Activated B cell treated with CpG ODN at 0.5 μM for 24 hours (primary cell): ENCODE measurements at places on chromosomes 12 and 14. TPM values are rescaled to one million over a fixed set of nuclear protein-coding genes. Genes with fewer than 3 reads are reported as not detected.

Gene KRT3
- total RNA-seq = not detected in 2 replicates

DNA sequence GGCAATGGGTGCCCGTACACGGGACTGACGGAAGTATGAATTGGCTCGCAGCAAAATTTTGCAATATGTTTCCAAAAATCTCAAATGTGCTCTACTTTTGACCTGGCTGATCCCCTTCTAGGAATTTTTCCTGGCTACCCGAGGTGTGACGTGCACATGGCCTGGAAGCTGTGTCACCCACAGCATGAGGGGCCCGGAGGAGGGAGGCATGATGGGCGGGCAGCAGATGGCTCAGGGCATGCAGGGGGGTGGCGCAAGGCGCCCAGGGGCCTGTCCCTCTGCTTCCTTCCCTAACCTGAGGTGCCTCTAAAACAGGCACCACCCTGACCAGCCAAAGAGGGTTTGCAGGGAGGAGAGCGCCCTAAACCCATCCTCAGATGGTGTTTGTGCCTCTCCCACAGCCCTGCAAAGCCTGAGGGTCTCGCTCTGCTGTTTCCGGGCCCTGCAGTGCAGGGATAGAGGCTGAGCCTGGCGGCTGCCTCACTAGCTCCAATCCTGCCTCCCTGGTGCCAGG is 6.7 kb downstream of the GPR132 start:
- H3K27me3 ChIP-seq = no peaks in the 10 kb centered on the region
- H3K4me3 ChIP-seq = no peak overlapping the region
- H3K36me3 ChIP-seq = peaks cover 48% of the 10 kb centered on the region

DNA sequence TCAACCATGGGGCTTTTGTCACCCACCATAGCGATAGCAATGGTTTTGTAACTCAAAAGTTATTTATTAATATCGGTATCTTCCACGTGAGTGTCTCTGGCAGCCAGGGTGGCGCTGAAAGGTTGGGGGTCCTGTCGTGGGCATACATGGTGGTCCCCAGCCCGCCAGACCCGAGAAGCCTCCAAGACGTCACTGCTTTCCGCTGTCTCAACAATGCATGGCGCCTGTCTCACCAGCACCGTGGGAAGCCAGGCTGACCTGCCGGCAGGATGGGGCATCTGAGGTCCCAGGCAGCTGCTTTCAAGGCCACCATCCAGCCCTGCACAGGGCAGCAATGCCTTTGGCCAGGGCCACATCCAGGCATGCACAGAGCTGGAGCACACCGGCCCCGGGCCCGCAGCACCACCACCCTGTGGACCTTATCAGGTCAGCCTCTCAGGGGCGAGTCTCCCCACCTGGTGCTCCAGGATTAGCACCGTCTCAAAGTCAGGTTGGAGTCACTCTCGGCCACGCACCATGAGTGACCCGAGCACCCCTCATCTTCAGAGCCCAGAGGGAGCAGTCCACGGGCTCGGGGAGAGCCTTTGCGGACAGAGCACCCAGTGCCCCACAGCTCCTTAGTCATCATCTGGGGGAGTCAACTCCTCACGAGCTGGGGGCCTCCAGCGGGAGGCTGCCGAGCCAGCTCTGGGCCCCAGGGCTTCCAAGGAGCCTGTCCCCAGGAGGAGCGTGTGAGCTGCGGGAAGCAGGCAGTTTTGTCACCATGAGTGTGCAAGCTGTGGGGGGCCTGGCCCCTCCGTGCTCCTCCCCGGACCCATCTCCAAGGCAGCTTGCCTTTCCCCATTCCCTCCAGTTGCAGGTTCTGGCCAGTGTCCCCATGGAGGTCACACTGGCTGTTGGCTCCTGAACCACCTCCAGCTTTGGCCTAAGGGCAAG is 14.6 kb upstream of the C14orf180 start:
- H3K4me1 ChIP-seq = peaks cover 5% of the 10 kb centered on the region
- no peaks in the 10 kb centered on the region for H3K36me3 ChIP-seq
- DNase-seq = no peak
- H3K27me3 ChIP-seq = peaks cover 32% of the 10 kb centered on the region

Gene KCNA5
- total RNA-seq = 0.42 and 0.81 TPM in 2 replicates

Gene GALNT9
- not detected in 2 replicates for total RNA-seq
